ENCODE measurements at places on chromosomes 2 and 18.
A peak's percentile ranks its signal among the peaks of the same experiment; 100 is the strongest.

GRCh38 chr2:231546014-231546715, 15.9 kb upstream of the NMUR1 start:
- H3K27me3 ChIP-seq, result no peaks in the 10 kb centered on the region
- H3K4me1 ChIP-seq, result no peaks in the 10 kb centered on the region
- H3K36me3 ChIP-seq, result no peaks in the 10 kb centered on the region
- no peak overlapping the region for H3K27ac ChIP-seq

DNA sequence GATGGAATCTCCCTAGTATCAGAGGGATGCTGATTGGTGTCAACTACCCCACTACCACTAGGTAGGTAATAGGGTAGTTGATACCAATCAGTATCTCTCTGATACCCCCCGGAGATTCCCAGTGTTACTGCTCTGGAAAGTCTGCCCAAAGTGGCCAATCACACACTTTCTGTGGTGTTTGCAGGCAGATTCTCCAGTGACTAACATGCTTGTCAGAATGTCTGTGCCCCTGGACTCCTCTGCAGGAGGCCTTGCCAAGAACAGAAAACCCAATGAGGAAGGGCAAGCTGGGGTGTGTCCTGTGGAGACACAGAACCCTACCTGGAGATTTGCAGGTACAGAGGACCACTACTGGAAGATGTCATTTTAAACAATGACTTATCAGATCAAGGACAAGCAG, 135.1 kb downstream of the RIT2 start:
- DNase-seq, result no peak
- H3K36me3 ChIP-seq, result no peaks in the 10 kb centered on the region
- no peak overlapping the region for H3K4me3 ChIP-seq
- no peaks in the 10 kb centered on the region for H3K27me3 ChIP-seq
- H3K4me1 ChIP-seq, result no peaks in the 10 kb centered on the region
- no peak overlapping the region for H3K27ac ChIP-seq

DNA sequence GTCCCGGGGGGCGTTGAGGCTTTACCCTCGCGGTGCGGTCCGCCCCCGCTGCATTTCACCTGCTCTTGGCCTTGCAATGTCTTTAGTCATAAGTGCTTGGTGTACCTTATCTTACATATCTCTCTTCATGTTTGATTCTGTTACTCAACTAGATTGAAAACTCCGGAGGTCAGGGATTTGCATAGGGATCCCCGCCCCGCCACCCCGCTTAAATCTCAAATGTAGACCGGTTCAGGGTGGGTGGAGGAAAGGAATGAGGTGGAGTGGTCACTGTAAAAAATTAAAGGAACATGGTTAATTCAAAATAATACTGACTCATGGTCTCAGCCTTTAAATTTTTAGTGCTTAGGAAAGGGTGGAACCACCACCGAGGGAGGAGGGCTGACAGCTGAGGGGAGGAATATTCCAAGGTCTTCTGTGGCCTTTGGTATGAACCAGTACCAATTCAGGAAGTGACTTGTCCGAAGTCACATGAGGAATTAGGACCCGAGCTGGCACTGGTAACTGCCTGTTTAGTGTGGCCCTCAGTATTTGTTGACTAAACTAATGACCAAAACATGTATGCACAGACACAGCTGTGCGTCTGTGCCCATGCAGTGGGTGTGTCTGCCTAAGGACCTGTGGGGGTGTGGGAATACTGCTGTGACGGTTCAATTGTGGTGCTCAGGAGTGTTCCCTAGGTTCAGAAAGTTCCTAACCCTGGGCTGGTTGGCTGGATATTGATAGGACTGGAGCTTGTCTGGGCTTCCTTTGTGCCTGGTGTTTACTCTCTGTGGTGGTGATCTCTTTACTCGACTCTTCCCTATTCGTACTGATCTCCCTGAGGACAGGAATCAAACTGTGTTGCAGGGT, 1.0 kb downstream of the PLEKHB2 start:
- H3K4me3 ChIP-seq, result peak overlapping the region; percentile 93
- no peaks in the 10 kb centered on the region for H3K36me3 ChIP-seq
- H3K27ac ChIP-seq, result no peak overlapping the region
- DNase-seq, result no peak
- no peaks in the 10 kb centered on the region for H3K27me3 ChIP-seq

DNA sequence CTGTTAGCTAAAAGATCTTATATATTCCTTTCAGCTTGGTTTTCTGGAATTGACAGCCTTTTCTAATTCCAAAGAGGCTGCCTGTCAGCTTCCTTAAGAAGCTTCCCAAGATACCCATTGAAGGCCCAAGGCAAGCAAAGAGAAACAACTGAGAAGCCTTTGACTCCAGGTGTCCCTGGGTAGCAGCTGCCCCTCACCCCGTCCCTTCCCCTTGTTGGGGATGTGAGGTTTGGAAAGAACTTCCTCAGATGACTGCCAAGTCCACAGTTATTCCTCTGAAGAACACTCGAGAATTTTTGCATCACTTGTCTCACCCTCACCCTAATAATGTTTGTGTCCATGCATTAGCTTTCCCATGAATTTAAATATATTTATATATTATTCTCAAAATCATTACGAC, 13.3 kb downstream of the MAPRE3 start:
- H3K27me3 ChIP-seq, result no peaks in the 10 kb centered on the region
- H3K4me1 ChIP-seq, result no peaks in the 10 kb centered on the region
- no peak for DNase-seq
- H3K36me3 ChIP-seq, result no peaks in the 10 kb centered on the region
- H3K4me3 ChIP-seq, result no peak overlapping the region

DNA sequence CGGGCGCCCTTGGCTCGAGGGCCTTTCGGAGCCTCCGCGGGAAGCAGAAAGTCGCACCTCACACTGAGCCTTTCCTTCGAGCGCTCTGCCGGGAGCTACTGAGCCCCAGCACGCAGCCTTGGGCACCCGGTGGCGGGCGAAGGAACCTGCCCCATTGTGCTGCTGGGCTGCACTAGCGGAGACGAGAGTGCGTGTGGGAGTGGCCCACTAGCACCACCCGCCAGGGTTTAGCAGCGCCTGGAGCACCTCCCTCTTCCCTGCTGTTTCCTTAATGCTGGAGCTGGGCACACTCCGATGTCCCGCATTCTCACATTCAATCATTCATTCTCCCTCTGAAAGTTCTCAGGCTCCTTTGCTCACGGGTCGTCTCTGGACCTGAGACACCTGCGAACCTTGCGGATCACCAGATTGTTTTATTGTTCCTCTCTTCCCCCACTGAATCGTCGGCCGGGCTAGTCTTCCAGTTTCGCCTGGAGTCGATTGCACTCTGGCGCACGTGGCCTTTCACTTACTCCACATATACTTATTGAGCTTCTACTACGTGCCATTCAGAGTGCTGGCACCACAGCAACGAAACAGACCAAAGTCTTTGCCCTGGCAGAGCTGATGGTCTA, 8.5 kb upstream of the PAX3 start:
- DNase-seq, result peak; percentile 65
- no peak overlapping the region for H3K27ac ChIP-seq
- H3K27me3 ChIP-seq, result peaks cover 99% of the 10 kb centered on the region

DNA sequence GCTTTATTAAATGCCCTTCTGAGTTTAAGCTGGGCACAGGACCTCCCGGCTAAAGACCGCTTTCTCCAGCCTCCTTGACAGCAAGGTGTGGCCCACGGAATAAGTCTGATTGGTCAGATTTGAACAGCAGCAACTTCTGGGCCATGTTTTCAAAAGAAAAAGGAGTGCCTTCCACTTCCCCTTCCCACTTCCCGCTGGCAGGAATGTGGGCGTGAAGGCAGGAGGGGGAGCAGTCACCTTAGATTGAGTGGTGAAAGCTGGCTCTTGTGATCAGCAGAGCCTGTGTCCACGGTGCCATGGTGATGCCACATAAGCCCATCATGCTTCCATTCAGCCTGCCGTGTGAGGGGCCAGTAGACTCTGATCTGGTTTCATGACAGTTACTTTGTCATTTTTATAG, 136.6 kb upstream of the GLI2 start:
- no peak overlapping the region for H3K4me3 ChIP-seq
- H3K27me3 ChIP-seq, result no peaks in the 10 kb centered on the region
- no peak for DNase-seq
- H3K4me1 ChIP-seq, result peaks cover 7% of the 10 kb centered on the region
- no peak overlapping the region for H3K27ac ChIP-seq

DNA sequence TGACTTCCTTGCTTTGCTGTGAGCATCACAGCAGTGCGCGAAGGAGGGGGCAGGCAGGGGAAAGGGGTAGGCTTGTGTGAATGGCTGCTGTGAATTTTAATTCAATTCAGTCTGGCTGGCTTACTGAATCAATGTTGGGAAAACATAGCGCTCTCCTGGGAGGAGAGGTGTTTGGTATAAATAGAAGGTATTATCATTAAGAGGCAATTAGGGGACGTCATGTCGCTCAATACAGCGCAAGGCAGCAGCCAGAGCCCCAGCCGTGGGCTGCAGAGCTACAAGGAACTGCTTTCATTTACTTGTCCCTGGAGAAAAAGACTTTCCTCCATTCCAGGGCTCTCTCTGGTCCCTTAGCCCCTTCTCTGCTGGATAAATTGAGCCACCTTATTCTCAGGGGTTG, 181.4 kb upstream of the MSH6 start:
- no peak for DNase-seq
- H3K27me3 ChIP-seq, result no peaks in the 10 kb centered on the region
- H3K4me1 ChIP-seq, result peaks cover 3% of the 10 kb centered on the region
- H3K4me3 ChIP-seq, result no peak overlapping the region

DNA sequence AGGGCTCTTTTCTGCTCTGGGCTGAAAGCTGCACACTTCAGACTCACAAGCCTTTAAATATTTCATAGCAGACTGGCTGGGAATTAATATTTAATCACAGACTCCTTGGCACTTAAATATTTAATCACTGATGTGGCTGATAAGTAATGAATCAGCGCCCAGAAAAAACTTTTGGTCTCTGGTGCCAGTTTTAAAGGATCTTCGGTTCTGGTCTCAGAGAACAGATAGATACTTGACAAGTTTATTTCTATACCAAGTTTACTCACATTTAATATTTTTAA, 201.2 kb downstream of the MYCN start:
- H3K36me3 ChIP-seq, result no peaks in the 10 kb centered on the region
- DNase-seq, result no peak
- no peak overlapping the region for H3K4me3 ChIP-seq
- no peaks in the 10 kb centered on the region for H3K27me3 ChIP-seq
- no peaks in the 10 kb centered on the region for H3K4me1 ChIP-seq

DNA sequence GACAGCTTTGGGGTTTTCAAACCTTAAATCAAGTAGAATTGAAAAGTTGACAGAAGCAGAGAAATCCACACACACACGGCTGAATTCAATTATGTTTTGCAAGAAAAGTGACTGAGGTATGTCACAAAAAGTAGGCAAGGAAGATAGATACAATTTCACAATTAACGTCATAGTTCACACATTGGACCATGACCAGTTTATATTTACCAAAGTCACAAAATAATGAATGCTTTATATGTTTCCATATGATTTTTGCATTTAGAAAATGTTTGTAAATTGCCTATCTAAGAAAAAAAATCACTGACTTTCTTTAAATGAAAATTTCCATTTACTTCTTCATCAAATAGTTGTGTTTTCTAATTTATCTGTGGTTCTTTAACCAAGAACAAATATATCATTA, 29.4 kb upstream of the ZNF516 start:
- H3K27me3 ChIP-seq, result no peaks in the 10 kb centered on the region
- H3K4me1 ChIP-seq, result peaks cover 4% of the 10 kb centered on the region
- no peak for DNase-seq

- H3K4me1 ChIP-seq, result no peaks in the 10 kb centered on the region
- H3K36me3 ChIP-seq, result no peaks in the 10 kb centered on the region
- DNase-seq, result no peak
- no peak overlapping the region for H3K27ac ChIP-seq
- H3K4me3 ChIP-seq, result no peak overlapping the region
These were observed 232.2 kb downstream of the GULP1 start for GRCh38 chr2:188523919-188524318.

GRCh38 chr18:69949538-69949936, 1.9 kb upstream of the CD226 start:
- no peaks in the 10 kb centered on the region for H3K27me3 ChIP-seq
- H3K4me1 ChIP-seq, result no peaks in the 10 kb centered on the region
- H3K36me3 ChIP-seq, result no peaks in the 10 kb centered on the region
- no peak overlapping the region for H3K27ac ChIP-seq
- no peak overlapping the region for H3K4me3 ChIP-seq

DNA sequence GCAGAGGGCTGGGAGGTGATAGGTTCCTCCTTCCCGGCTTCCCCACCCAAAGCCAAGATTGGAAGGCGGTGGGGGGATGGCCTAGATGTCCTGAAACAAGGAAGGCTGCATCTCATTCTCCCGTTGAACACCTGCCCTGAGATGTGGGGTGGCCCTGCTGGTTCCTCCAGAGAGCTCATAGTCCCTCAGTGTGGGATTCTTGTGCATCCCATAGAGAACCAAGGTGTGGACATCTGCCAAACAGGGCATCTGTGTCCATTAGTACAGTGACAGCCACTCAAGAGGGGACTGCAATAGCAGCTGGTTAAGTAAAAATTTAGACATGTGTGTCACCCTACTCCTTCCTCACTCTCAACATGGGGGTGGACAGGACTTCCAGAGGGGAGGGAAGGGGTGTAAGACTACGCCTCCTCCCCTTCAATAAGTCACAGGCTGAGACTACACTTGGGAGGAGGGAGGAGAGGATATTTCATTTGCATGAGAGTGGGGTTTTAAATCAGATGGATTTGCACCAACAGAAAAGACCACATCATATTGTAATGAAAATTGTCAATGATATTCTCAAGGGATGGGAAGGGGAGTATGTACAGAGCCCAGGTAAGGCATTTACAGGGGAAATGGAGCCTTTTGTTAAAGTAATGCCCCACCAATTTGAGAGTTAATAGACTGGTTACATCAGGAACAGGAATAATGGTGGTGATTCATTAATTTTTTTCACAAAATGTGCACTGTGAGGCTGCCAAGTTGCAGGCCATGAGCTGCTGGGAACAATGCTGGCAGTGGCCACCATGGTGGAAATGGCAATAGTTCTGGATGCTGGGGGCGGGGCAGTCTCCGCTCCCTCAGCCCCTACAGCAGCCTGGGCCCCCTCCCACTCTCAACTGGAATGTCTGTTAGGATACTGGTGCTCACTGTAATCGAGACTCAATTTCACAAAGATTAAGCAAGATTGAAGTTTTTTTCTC, 80.6 kb downstream of the TEX51 start:
- H3K36me3 ChIP-seq, result no peaks in the 10 kb centered on the region
- no peak overlapping the region for H3K27ac ChIP-seq
- H3K4me3 ChIP-seq, result no peak overlapping the region
- H3K27me3 ChIP-seq, result no peaks in the 10 kb centered on the region
- H3K4me1 ChIP-seq, result peaks cover 4% of the 10 kb centered on the region
- DNase-seq, result no peak

DNA sequence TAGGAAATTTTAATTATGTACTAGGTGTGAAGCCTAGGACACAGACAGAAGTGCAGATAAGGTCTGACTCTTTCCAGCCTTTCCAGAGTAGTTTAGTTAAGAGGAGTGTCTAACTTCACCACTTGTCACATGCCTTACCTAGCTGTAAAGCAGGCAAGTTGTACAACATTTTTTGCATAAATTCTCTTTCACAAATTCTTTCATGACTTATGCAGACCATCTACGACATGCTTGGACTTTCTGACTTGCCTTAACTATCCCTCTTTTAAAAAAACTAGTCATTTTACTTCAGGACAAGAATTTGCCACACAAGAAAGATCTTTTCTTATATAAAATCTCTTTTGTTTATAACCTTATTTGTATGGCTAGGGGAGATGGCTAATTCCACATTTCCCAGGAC, 1273.6 kb upstream of the SLC39A10 start:
- H3K36me3 ChIP-seq, result no peaks in the 10 kb centered on the region
- H3K27me3 ChIP-seq, result no peaks in the 10 kb centered on the region
- no peak for DNase-seq
- no peaks in the 10 kb centered on the region for H3K4me1 ChIP-seq

Data from H1 (cell line).